ENCODE measurements at places on chromosomes 2 and 18.

GRCh38 chr2:239195318-239195871 is 205.4 kb downstream of the HDAC4 start:
- no peak overlapping the region for H3K27ac ChIP-seq
- H3K4me1 ChIP-seq: no peaks in the 10 kb centered on the region
- H3K4me3 ChIP-seq: no peak overlapping the region
- peak; percentile 14 for DNase-seq
- H3K27me3 ChIP-seq: no peaks in the 10 kb centered on the region

DNA sequence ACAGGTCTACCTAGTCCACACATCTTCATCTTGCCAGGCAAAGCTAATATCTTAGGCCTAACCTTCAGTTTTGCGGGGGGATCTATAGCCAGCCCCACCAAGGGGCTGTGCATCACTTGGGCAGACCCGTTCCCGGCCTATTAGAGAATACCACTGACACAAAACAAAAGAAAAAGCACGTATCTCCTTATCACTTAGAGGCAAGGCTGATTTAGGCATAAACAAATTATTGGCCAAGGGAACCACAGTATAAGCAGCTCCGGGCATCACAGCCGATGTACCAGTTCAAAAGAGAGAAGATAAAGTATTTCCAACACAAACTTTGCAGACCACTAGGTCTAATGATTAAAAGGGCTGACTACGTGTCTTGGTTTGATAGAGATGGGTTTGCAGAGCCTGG is 248.0 kb downstream of the TCF4 start:
- H3K27me3 ChIP-seq: no peaks in the 10 kb centered on the region
- no peak overlapping the region for H3K4me3 ChIP-seq
- no peaks in the 10 kb centered on the region for H3K36me3 ChIP-seq

DNA sequence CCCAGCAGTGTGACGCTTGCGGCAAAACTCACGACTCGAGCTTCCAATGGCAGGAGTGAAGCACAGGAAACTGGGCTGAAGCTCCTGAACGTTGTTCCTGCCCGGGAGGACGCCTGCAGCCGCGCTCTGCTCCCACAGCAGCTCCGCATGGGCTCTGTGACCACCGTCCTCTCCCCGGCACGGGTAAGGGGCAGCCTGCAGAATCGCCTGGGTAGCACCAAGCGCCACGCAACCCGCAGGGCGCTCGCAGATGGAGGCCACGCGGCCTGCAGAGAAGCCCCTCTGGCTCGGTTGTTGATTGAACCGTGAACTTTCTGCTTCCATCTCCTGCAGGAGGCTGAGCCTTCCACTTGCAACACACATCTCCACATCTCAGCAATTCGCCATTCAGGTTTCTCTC is 63.3 kb upstream of the ZNF236 start:
- DNase-seq: no peak
- no peak overlapping the region for H3K4me3 ChIP-seq
- no peaks in the 10 kb centered on the region for H3K36me3 ChIP-seq
- peaks cover 5% of the 10 kb centered on the region for H3K4me1 ChIP-seq

DNA sequence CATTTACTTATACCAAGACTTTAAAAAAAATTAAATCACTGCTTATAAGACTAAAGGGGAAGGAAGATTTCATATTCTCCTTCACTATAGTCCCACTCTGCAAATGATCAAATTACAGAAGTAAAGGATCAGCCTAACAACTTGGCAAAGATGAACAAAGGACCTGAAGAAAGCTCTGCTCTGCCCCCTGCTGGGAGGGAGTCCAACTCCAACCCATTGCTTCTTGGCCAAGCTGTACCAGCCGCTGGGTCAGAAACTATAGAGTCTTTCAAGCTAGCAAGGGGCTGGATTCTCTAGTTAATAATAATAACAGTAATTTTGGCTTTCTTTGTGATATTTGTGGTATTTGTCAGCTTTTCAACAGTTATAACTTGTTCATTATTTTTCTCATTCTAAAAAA is 927.0 kb upstream of the CRIM1 start:
- no peak overlapping the region for H3K27ac ChIP-seq
- DNase-seq: no peak
- no peaks in the 10 kb centered on the region for H3K27me3 ChIP-seq
- no peaks in the 10 kb centered on the region for H3K36me3 ChIP-seq
- no peaks in the 10 kb centered on the region for H3K4me1 ChIP-seq
- no peak overlapping the region for H3K4me3 ChIP-seq

DNA sequence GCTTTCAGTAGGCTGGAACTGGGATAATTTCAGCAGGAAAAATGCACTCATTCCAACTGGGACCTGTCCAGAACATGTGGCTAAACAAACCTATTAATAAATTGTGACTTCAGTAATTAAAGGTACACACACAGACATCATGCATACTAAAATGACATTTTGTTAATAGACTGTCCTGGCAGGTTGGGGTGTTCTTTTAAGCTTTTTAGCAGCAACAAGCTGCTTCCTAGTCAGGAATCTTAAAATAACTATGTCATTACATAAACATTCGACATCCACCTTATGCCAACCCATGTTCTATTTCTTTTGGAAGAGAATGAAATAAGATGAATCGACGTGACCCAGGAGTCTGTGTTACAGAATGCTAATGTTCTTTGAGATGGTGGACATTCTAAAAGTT is 435.7 kb downstream of the TXNL1 start:
- H3K36me3 ChIP-seq: no peaks in the 10 kb centered on the region
- no peaks in the 10 kb centered on the region for H3K4me1 ChIP-seq
- H3K27ac ChIP-seq: no peak overlapping the region
- no peak overlapping the region for H3K4me3 ChIP-seq

DNA sequence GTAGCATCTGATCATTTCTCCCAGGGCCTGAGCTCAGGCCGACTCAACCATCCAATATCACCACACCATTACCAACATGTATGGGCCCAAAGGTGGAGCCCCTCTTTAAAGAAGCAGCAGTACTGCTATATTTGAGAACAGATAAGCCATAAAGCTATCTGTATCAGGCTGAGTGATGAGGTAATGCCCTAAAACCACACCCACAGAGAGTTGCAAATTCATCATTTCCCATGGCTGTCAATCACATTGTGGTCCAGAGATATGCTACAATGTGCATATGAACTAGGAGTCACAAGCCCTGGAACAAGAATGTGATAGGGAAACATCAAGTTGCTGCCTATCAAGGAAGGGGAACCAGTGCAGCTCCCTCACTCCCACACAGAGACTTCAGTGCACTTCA is 52.6 kb upstream of the GALNT13 start:
- no peak for DNase-seq
- no peak overlapping the region for H3K4me3 ChIP-seq
- no peaks in the 10 kb centered on the region for H3K4me1 ChIP-seq
- H3K27me3 ChIP-seq: no peaks in the 10 kb centered on the region
- H3K27ac ChIP-seq: no peak overlapping the region

- no peaks in the 10 kb centered on the region for H3K36me3 ChIP-seq
- H3K4me3 ChIP-seq: peak overlapping the region; percentile 86
- peak overlapping the region; percentile 96 for H3K27ac ChIP-seq
- no peaks in the 10 kb centered on the region for H3K4me1 ChIP-seq
- peak; percentile 59 for DNase-seq
- H3K27me3 ChIP-seq: no peaks in the 10 kb centered on the region
Observed at GRCh38 chr2:24491542-24492420, 727 bp downstream of the NCOA1 start.

GRCh38 chr2:230905448-230906421 is 19.3 kb downstream of the GPR55 start:
- peak; percentile 3 for DNase-seq
- H3K4me1 ChIP-seq: no peaks in the 10 kb centered on the region
- no peak overlapping the region for H3K27ac ChIP-seq
- H3K36me3 ChIP-seq: no peaks in the 10 kb centered on the region
- H3K27me3 ChIP-seq: no peaks in the 10 kb centered on the region

GRCh38 chr2:231058761-231059550 is 2.3 kb downstream of the PSMD1 start:
- H3K4me1 ChIP-seq: peaks cover 5% of the 10 kb centered on the region
- no peak overlapping the region for H3K27ac ChIP-seq
- no peak for DNase-seq

DNA sequence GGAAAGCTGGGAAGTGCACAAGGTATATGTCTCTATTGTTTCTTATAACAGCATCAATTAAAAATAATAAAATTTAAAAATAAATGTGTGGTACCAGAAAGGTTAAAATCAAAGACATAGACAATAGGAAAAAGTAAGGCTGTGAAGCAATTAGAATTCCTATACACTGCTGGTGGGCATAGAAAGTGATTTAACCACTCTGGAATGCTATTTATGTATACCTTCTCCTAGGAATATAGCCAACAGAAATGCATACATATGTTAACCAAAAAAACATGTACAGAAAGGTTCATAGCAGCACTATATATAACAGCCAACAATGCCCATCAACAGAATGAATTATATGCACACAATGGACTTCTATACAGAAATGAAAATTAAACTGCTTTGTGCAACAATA is 43.0 kb downstream of the WDSUB1 start:
- H3K27ac ChIP-seq: no peak overlapping the region
- H3K4me3 ChIP-seq: no peak overlapping the region
- no peak for DNase-seq

DNA sequence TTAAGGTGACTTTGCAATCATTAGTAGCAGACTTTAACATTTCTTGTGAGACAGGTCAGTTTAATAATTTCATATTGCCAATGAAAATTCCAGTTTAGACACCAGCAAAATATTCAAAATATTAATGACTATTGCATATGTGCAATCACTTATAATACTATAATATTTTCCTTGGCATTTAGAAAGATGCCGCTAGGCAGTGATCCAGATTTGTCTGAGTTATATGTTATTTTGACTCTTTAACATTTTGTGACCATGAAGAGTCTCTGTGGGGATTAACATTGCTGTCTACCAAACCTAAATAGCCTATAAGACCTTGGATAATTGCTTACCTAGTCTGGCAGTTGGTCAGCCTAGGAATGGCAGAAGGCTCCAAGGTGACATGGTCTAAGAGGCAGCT is 389.6 kb downstream of the THSD7B start:
- no peak overlapping the region for H3K4me3 ChIP-seq
- no peaks in the 10 kb centered on the region for H3K4me1 ChIP-seq
- H3K27ac ChIP-seq: no peak overlapping the region

DNA sequence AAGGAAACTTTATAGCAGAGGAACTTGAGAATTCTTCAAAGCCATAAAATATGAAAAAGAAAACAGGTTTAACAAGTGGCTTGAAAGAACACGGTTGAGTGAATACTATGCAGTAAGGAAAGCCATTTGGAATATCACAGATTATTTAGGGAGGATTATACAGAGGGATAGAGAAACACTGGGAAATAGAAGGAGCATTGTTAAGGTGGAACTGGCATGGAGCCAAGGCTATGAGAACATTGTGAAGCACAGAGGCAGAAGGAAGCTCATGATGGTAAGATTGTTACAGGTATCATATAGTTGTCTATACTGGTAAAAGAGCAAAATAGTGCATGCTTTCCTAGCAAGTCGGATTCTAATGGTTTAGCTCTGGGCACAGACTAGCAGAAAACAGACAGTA is 87.1 kb downstream of the SS18 start:
- no peak overlapping the region for H3K27ac ChIP-seq
- no peaks in the 10 kb centered on the region for H3K27me3 ChIP-seq
- DNase-seq: no peak
- no peaks in the 10 kb centered on the region for H3K36me3 ChIP-seq

- no peak for DNase-seq
- H3K27ac ChIP-seq: no peak overlapping the region
- H3K27me3 ChIP-seq: no peaks in the 10 kb centered on the region
- no peaks in the 10 kb centered on the region for H3K36me3 ChIP-seq
- no peaks in the 10 kb centered on the region for H3K4me1 ChIP-seq
Observed at GRCh38 chr2:109270505-109271312, 141.7 kb downstream of the SH3RF3 start.

DNA sequence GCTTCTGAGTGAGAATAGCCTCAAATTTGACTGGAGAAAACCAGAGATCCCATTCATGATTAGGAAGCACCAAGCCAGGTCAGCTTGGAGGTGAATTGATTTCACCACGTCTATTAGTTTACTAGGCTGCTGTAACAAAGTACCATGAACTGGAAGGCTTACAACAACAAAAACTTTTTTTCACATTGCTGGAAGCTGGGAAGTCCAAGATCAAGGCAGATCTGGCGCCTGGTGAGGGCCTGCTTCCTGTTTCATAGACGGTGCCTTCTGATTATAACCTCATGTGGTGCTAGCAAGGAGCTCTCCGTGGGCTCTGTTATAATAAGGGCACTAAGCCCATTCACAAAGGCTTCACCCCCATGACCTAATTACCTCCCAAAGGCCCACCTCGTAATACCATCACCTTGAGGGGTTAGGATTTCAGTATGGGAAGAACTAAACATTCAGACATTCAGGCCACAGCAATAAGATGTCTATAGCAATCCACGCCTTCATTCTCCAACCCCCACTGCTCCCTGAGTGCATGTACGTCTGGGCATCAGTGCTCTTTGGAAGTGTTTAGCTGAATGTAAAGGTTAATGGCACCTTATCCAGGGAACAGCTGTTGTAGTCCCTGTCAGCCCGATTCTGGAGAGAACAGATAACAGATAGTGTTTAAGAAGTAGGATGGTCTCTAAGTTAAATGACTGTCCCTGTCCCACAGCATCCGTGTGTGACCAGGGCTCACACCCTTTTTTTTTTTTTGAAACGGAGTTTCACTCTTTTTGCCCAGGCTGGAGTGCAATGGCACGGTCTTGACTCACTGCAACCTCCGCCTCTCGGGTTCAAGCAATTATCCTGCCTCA is 89.2 kb downstream of the SOCS6 start:
- no peaks in the 10 kb centered on the region for H3K27me3 ChIP-seq
- no peak for DNase-seq
- H3K27ac ChIP-seq: no peak overlapping the region

GRCh38 chr2:65716698-65717097 is 284.3 kb upstream of the SPRED2 start:
- H3K27me3 ChIP-seq: no peaks in the 10 kb centered on the region
- H3K4me1 ChIP-seq: no peaks in the 10 kb centered on the region
- H3K36me3 ChIP-seq: no peaks in the 10 kb centered on the region
- no peak for DNase-seq
- no peak overlapping the region for H3K27ac ChIP-seq
- H3K4me3 ChIP-seq: no peak overlapping the region

DNA sequence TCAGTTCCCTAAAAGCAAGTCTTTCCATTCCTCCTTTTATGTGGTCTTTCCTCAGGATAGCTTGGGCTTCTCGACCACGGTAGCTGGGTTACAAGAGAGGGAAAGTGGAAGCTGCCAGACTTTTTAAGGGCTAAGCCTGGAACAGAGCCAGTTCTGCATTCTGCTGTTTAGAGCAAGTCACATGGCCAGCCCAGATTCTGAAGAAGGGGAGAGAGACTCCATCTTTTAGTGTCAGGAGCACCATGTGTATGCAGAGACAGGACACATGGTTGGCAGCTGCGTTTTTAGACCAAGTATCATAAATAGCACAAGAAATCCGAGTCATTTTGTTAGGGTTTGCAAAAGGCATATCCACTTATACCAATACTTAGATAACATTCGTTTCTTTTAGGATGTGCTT is 4.7 kb downstream of the HMSD start:
- H3K36me3 ChIP-seq: no peaks in the 10 kb centered on the region
- H3K27me3 ChIP-seq: no peaks in the 10 kb centered on the region
- DNase-seq: no peak
- no peak overlapping the region for H3K27ac ChIP-seq
- H3K4me3 ChIP-seq: no peak overlapping the region
